Daoy (cell line): ENCODE measurements at places on chromosomes 1 and 21. TPM values are rescaled to one million over a fixed set of nuclear protein-coding genes. Genes with fewer than 3 reads are reported as not detected.

GRCh38 chr1:247647864-247648263 lies 31.7 kb downstream of the OR13G1 start:
- DNase-seq: peak; percentile 71

- no peak for DNase-seq
These were observed 32.1 kb upstream of the IGSF3 start for GRCh38 chr1:116699605-116700004.

ZFP69B gene
- total RNA-seq: 4.8 and 8.5 TPM in 2 replicates

GRHL3 gene
- total RNA-seq: not detected in 2 replicates

EFNA1 gene
- total RNA-seq: 24.6 and 34.5 TPM in 2 replicates
